ENCODE measurements at places on chromosomes 4 and X.

- no peak for DNase-seq
These were observed 120.2 kb upstream of the PJA1 start for GRCh38 chrX:69285401-69285877.

- no peak for DNase-seq
These were observed 140.0 kb upstream of the MSX1 start for GRCh38 chr4:4719436-4719835.

- no peak for DNase-seq
These were observed 85.9 kb downstream of the REPS2 start for GRCh38 chrX:17032351-17032750.

- no peak for DNase-seq
These were observed 1.0 kb downstream of the EGF start for GRCh38 chr4:109913596-109914241.

GRCh38 chr4:140121646-140122045 lies 32.3 kb downstream of the MAML3 start:
- DNase-seq, result no peak

GRCh38 chr4:169283114-169283509 lies 12.4 kb upstream of the SH3RF1 start:
- no peak for DNase-seq

DNA sequence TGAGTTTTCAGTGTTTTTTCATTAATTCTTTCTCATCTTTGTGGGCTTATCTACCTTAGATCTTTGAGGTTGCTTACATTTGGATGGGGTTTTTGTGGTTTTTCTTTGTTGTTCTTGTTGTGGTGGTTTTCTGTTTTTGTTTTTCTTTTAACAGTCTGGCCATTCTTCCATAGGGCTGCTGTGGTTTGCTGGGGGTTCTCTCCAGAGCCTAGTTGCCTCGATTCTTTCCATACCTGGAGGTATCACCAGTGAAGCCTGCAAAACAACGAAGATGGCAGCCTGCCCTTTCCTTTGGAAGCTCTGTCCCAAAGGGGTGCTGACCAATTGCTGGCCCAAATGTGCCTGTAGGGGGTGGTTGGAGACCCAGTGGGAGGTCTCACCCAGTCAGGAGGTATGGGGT lies 168.6 kb upstream of the CLNK start:
- no peak for DNase-seq

DNA sequence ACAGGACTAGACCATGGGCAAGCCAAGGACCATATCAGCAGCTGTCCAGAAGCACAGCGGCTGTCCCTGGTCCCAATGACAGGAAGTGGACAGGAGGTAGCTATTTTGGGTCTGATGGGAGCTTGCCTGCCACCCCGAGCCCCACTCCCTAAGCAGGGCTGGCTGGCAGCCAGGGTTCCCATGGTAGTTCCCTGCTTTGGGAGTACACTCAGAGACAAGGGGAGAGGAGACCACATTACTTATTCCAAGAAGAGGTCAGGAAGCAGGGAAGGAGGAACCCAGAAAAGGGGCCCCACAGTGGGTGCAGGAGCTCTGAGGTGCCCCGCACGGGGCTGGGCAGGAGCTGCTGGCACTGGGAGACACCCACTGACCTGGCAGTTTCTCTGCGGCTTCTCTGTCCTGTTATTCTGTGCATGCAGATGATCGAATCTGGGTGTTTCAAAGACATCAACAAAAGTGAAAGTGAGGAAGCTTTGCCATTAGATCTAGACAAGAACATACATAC lies 36.3 kb downstream of the HTT-AS start:
- DNase-seq, result no peak

DNA sequence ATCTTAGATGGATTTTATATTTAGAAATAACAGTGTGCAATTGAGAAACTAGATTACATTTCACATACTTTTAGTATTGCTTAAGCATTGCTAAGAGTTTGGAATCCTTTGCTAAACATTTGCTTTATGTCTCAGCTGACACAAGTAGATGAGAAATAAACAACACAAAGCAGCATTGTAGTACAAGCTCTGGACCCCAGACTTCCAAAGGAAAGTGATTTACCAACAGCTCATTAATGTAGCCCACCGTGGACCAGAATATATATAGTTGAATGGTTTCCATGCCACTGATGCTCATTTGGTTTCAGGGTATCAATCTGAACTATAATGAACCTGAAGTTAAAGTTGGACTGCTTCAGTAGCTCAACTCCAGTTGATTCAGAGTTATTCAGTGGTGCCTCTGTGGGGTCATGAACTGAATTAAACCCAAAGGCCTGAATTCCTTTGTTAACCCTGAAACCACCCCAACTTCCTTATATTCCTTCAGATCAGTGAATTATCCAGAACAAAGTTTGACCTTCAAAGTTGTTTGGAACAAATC lies 132.1 kb upstream of the NEIL3 start:
- no peak for DNase-seq

DNA sequence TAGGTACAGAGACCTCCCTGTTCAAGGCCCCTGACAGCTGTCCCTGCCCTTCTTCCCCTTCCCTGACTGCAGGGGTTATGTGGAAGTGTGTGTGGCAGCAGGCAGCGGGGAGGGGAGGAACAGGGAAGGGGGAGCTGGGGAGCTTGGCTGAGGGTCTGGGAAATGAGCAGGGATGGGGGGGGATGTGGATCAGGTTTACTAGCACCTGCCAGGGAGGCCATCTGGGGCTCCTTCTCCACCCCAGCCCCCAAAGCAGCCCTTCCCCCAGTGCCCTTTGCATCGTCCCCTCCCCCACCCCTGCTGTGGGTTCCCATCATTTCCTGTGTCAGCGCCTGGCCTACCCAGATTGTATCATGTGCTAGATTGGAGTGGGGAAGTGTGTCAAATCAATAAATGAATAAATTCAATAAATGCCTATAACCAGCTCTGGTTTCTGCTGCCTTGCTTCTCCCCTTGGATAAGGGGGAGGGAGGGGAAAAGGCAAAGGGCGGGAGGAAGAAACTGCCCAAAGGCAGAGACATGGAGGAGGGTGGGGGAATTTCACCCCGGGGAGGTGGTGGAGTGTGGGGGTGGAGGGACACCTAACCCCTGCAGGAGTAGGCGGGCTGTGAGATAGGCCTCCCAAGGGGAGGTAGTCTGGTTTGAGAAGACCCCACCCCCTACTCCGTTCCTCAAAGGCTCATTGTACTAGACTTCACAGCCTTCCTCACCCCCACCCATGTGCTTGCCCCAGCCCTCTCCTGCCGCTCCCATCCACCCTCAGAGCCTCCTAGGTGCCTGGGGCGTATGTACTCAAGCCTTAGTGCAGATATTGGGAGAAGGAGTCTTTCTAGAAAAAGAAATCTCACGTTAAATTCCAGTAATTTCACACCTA lies 3.2 kb downstream of the CXorf65 start:
- no peak for DNase-seq

DNA sequence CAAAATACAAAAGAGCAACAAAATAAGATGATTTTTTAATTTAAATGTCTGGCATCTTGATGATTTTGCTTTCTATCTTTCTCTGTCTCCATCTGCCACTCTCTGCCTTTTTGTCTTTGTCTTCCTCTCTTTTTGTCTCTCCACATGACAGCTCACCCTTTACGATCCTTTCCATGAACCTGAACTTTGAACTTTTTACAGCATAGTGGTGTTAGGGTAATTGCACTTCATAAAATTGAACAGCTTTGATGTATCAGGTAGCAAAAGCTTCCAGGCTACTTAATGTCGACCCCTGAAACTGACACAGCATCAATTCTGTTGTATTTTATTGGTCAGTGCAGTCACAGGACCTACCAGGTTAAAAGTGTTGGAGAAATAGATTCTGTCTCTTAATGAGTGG lies 1517.0 kb downstream of the ADGRL3 start:
- no peak for DNase-seq

DNA sequence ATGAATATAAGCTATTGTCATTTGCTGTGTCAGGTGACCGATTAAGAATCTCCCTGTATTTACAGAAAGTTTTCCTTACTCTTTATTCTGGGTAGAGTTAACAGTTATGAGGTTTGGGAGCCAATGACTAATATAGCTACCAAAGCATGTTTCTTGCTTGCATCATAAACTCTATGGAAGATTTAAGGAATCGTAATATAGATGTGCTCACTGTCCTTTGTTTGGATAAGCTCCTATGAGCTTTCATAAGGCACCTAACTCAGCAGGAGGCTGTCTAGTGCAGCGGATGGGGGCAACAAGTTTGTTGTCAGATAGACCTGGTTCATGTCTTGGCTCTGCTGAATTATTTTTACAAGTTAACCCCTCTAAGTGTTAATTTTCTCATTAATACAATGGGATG lies 75.0 kb upstream of the PAQR3 start:
- DNase-seq, result no peak

DNA sequence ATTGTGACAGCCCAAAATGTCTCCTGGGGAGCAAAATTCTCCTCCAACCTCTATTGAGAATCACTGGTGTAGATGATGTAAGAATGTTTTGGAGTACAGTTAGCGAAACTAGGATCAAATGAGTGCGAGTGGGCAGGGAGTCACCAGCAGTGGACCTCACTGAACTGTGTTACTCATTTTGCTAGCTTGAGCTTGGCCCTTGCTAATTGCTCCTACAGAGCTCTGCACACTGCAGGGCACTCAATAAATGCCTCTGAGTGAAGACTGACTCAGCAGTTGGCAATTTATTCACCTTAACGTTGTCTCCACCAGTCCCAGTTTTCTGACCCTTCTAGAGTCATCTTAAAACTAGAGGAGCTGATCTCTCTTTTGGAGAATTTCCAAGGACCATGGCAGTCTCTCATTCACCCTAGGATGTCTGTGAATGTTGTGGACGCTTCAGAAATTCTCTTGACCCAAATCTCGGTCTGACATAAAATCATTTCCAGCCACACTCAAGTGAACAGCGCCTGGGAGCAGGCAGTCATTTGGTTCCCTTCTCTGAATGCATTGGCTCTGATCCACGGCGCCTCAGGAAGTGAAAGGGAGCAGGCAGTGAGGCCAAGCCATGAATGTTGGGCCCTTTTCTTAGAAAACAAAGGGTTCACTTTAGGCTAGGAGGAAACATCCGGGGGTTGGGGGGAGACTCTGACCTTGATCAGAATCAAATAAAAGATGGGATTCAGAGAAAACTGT lies 148.1 kb downstream of the NWD2 start:
- DNase-seq, result no peak

- no peak for DNase-seq
These were observed 1256.5 kb downstream of the STIM2 start for GRCh38 chr4:28117084-28117682.

DNA sequence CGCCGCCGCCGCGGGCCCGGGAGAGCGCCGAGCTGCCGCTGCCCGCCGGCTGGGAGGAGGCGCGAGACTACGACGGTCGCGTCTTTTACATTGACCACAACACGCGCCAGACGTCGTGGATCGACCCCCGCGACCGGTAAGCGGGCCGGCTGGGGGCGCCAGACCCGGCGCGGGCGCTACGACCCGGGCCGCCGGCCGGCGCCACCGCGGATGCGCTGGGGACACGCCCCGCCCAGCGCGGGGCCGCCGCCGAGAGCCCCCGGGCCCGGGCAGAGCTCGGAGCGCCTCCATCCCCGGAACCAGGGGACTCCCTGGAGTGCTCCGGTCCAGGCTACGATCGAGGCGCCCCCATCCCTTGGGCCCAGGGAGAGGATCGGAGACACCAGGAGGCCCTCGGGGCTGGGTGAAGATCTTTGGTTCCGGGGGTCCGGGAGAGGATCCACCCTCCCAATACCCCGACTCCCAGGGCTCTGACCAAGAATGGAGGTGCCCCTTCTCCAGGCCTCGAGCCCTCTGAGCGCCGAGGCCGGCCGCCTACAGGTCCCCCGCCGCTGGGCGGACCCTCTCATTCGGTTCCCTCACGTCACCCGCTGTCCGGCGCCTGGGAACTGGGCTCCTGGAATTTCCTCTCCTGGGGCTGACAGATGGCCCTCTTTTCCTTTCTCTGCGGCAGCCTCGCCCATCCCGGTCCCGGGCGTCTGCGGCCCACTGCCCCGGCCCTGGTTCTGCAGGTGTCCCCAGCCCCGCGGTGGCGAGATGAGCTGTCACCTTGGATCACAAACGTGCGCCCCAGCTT lies 48.8 kb downstream of the CLDN34 start:
- DNase-seq, result no peak

DNA sequence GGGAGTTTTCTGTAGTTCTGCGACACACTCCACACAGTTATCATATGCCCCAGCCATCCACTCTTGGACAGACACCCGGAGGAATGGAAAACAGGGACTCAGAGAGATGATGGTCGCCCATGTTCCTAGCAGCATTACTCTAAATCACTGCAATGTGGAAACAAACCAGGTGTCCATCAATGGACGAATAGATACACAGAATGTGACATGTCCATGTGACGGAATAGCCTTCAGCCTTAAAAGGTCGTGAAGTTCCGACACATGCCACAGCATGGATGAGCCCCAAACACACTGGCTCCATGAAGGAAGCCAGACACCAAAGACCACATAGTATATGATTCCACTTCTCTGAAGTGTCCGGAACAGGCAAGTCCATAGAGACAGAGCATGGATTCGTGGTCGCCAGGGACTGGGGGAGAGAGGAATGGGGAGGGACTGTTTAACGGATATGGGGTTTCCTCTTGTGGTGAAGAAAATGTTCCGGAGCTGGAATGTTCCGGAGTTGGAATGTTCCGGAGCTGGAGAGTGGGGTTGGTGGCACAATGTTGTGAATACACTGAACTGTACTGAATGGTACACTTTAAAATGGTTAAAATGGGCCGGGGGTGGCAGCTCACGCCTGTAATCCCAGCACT lies 28.7 kb upstream of the AFAP1 start:
- DNase-seq, result no peak

DNA sequence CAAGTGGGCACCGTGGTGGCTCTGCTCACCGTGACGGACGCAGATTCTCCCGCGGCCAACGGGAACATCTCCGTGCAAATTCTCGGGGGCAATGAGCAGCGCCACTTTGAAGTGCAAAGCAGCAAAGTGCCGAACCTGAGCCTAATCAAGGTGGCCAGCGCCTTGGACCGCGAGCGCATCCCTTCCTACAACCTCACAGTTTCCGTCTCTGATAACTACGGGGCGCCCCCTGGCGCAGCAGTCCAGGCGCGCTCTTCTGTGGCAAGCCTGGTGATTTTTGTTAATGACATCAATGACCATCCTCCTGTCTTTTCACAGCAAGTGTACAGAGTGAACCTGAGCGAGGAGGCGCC lies 2.7 kb downstream of the FAT4 start:
- no peak for DNase-seq

DNA sequence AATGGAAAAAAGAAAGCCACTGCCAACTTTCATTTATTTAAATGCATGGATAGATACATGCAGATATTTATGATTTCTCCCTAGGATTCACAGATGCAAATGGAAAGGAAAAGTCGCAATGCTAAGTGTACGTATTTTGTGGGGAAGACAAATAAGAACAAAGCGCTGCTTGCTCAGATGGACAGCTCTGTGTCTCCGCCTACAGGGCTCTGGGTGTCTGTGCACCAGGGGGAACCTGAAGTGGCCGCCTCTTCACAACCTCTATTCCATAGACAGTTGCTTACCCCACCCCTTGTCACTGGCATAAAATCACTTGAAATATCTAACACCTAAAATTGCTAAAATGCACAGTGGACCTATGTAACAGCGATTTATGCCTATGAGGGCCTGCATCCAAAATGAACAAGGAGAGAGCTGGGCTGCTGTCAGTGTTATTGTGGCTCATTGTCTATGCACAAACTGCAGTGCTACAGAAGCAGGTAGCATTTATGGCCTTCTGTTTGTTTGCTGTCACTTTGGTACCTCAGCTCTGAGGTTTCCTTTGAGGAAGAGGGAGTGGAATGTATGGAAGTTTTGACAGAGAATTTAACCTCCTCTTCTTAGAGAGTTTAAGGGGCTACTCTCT lies 58.6 kb upstream of the PAGE1 start:
- DNase-seq, result peak; percentile 27

- DNase-seq, result no peak
These were observed 618 bp upstream of the FOXO4 start for GRCh38 chrX:71095033-71095432.

- no peak for DNase-seq
These were observed 145.9 kb upstream of the NLGN4X start for GRCh38 chrX:6374556-6374955.

Measured in activated CD4-positive, alpha-beta T cell treated with anti-CD3 and anti-CD28 coated beads, Interleukin-2, amount 50 U/mL, for 24 hours (primary cell).